ENCODE measurements at places on chromosomes 2 and 18.

- DNase-seq, result no peak
These were observed 101.9 kb downstream of the ACTR2 start for GRCh38 chr2:65329525-65329924.

GRCh38 chr2:64950226-64951160, 38.7 kb upstream of the SLC1A4 start:
- DNase-seq, result no peak

- no peak for DNase-seq
These were observed 144.7 kb downstream of the FAM210A start for GRCh38 chr18:13581496-13582177.

- no peak for DNase-seq
These were observed 56.3 kb upstream of the TANC1 start for GRCh38 chr2:158912112-158912511.

- no peak for DNase-seq
These were observed 26.6 kb upstream of the DPP4 start for GRCh38 chr2:162100579-162100978.

DNA sequence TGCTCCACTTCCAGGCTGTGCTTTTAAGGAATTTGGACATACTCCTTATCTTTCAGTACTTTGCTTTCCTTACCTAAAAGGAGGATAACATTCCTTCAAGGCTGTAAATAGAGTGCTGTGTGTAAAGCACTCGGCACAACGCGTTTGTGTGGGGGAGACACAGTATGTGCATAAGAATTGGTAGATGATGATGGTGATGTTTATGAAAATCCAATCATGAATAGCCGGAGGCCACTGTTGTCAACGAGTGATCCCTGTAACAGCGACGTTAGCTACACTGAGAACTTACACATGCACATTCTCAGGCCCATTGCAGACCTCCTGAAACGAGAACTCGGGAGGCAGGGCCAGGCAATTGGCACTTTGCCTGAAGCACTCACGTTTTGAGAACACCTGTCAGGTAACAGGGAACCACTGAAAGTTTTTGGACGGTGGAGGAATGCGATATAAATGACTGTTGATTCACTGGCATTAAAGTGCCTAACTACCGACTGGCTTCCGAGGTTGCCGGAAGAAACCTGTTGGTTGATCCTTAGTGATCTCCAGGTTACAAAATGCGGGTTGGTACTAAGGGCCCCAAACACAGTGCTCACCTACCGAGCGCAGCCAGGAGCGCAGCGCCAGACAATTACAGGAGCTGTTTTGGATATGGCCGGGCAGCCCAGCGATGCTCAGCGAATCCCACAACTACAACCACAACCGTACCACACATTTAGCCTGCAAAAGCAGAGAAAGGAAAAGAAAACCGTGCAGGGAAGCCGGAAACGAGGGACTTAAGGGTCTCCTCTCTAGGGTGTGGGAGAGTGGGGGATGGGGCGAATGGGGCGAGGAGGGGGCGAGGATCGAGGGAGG, 1.0 kb upstream of the MAP4K4 start:
- no peak for DNase-seq

- no peak for DNase-seq
These were observed 72.1 kb upstream of the CTDP1 start for GRCh38 chr18:79607361-79607952.

DNA sequence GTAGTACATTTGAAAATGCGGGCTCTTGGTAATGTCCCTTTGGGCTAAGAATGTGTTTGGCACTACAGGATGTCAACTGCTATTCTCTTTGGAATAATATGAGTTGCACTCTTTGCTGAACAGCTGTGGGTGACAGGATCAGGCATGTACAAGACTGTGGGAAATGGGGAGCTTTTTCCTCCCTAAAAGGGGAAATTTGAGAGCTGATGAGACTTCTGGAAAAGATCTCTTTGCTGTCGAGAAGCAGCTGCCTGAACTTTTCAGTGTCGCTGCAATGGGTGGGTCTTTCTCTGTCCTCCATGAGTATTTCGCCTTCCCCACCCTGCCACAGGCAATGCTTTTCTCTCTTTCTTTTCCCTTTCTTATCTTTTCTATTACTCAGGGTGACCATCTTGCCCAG, 762.2 kb upstream of the GCFC2 start:
- no peak for DNase-seq

- DNase-seq, result no peak
These were observed 438.2 kb downstream of the NBAS start for GRCh38 chr2:15122915-15123314.

DNA sequence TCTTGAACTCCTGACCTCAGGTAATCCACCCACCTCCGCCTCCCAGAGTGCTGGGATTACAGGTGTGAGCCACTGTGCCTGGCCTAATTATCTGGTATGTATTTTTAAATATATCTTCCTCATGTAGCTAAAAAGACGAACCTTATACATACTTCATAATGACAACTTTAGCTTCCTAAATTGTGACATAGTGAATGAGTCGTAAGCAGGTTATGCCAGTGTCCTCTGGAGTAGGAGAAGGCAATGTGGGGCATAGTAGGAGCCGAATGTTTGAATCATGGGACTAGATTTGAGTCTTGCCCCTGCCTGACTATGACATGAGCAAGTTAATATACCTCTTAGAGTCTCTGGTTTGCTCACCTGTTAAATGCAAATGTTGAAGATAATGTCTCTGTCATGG, 95.8 kb upstream of the FOSL2 start:
- DNase-seq, result no peak

DNA sequence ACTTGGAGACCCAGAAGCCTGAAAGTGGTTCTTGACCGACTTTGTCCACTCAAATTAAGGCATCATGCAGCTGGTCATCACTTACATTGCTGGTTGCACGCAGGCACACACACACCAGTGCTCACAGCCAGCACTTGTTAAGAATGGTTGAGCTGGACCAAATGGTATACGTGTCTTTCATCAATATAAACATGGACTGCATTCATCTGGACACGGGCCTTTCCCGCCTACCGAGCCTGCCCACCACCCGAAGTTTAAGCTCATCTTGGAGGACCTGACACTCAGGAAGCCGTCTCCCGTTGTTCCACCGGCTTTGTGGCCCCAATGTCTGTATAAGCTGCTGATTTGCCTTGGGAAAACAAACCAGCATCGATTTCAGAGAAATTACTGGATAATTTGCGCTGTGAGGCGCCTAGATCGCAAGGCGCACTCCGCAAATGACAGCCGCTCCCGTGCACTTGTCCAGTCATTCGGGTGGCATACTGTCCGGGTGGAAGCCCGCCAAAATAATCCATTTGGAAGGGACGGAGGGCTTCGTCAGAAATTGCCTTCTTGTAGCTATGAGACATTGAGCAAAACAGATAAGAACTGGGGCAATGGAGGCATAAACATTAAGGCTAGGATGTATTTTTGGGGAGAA, 40.1 kb upstream of the AKAIN1 start:
- DNase-seq, result no peak

DNA sequence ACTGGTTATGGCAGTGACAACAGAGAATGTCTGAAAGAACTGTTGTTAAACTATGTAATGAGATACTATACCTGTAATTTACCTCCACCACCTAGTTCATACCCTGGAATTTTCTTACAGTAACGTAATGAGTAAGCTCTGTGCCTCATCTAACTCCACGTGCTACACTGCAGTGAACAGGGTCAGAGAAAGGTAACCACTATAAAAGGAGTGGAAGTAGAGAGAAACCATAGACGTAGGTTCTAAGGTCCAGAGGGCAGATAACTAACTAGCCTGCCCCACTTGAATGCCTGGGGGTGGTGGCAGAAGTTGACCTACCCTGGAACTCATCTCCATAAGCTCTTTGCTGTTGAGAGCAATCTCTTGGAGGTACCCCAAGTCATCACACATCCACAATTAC, 32.0 kb upstream of the B4GALT6 start:
- DNase-seq, result no peak

DNA sequence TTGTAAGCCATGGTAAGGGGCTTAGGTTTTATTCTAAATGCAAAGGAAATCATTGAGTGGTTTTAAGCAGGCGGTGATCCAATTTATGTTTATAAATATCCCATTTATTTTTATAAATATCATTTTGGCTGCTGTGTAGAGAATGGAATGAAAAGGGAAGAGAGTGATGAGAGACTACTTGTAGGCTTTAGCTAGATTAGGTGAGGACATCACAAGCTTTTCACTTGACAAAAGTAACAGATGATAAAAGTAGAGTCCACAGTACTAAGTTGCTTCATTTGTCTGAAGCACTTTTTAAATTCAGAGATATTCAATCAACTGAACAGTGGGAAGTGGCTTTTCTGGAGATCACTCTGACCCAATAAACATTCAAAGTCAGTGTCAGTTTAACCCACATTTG, 65.4 kb upstream of the FSHR start:
- DNase-seq, result no peak

DNA sequence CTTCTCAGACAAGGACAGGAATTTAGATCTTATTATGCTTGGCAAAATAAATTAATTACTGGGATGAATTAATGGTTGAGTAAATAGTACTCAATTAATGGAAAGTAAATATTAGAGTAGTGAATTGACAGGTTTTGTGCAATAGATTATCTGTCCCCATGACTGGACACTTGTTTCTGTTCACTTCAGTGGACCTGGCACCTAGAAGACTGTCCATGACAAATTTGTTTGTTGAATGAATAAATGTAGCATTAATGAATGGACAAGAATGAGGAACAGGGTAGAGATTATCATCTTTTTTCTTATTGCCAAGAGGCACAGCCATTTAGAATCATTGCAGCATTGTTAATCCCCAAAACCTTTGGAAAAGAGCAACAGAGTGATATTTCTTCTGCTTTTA, 570.0 kb upstream of the CRIM1 start:
- DNase-seq, result no peak

GRCh38 chr2:10920764-10921388, 9.1 kb downstream of the KCNF1 start:
- DNase-seq, result no peak

GRCh38 chr2:4300616-4301015, 597.2 kb downstream of the DCDC2C start:
- no peak for DNase-seq

DNA sequence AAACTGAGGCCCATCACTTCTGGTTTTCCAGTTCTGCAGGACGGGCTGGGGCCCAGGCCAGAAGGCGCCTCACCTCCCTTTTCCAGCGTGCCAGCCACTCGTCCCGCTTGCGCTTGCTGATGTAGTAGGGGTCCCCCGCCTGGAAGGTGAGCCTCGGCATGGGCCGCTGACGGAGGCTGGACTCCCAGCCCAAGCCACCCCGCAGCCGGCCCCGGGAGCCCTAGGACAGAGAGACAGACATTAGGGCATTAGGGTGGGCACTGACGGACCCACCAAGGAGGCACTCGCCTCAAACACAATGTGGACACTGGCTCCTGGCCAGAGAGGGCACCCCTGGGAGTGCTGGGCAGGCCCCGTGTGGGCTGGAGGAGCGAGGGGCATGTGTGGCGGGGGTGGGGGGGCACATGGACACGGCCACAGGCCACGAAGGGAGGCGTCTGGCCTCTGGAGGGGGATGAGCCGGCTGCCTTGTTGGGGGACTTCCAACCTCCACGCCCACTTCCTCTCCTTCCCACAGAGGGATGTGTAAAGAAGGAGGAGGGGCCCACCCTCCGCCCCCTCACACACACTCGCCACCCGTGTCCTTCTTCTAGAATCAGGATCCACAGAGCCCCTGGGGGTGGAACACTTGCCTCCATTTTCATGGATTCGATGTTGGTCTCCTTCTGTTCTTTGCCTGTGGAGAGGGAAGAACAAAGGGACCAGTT, 66.7 kb downstream of the DNMT3A start:
- DNase-seq, result no peak

DNA sequence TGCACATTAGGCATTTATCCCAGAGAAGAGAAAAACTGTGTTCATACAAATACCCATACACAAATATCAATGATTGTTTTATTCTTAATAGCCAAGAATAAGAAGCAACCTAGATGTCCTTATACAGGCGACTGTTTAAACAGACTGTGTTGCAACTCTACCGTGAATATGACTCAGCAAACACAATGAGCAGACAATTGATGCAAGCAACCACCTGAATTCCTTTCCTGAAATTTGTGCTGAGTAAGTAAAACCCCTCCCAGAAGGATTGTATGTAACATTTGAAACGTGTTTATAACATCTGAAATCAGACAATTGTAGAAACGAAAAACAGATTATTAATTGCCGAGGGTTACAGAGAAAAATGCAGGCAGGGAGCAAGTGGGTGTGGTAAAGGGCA, 621.9 kb upstream of the SOX11 start:
- DNase-seq, result no peak

- no peak for DNase-seq
These were observed 49.6 kb downstream of the NXPH2 start for GRCh38 chr2:138730497-138731030.

DNA sequence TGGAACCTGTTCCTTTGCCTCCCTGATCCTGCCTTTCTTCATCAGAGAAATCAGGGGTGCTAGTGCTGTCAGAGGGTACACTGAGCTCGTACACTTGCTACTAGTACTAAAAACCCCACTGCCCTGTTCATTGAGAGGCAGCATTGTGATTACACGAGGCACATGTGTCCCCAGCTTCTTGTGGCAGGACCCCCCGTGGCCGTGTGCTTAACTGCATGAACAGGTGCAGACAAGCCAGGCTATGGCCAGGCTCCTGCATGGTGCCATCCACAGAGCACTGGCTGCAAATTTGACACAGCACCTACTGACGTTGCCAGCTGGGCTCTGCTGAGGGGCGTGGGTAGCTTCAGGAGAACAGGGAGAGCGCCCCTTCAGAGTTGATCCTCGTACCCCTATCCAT, 248.4 kb downstream of the GLI2 start:
- no peak for DNase-seq

DNA sequence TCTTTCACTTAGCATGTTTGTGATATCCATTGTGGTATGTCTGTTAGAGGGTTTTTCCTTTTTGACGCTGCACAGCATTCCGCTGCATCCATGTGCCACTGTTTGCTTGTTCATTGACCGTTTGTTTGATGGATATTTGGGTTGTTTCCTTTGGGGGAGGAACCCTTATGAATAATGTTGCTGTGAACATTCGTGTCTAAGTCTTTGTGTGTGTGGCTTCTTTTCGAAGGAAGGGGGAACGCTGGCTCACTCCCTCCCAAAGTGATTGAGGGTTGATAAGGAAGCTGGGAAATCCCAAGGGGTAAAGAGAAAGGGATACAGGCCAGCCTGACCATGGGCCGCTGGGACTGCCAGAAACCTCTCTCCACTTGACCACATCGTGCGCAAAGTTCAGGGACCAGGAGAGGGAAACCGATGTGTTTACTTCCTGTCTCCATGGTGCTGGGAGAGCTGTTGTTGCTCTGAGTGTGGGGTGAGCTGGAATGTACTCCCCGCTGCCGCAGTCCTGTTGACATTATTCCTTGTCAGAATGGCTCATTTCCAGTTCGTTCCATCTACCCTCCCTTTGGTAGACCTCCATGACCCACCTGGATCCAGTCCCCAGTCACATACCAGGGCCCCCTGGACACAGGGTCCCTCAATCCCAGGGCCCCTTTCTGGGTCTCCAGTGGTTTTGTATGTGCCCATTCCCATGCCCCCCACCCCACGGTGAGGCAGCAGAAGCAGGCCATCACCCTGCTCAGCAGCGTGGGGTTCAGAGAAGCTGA, 39.6 kb downstream of the HS1BP3 start:
- DNase-seq, result no peak

- no peak for DNase-seq
These were observed 294.4 kb upstream of the MC4R start for GRCh38 chr18:60667016-60667415.

Measured in iPS DF 6.9 (cell line).